ENCODE measurements at places on chromosomes 2 and 18.

DNA sequence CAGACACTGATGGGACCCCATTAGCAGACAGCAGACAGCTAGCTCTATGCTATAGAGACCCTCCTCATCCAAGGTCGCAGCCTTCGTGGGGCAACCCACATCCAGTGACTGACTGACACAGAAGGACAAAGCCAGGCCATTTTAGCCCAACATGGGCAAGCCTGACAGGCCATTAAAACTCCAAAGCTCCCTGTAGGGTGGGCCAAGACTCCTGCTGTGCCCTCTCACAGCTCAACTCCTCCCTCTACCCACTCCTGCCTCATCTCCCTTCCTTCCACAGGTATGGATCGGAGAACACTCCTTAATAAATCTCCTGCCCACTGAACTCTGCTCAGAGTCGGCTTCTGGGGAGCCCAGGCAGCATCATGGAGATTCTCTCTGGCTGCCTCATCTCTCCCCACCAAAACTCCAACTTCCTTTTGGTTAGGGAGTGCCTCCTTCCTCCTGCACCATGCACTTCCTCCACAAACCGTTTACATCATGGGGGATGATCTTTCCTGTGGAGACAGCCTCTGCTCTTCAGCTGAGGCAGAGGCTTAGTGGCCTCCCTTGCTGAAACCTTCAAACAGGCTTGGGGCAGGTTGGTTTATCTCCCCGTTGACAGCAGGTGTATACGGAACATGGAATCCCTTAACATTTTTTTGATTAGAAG, 86.5 kb downstream of the ACTR3 start:
- DNase-seq = no peak

- no peak for DNase-seq
These were observed 249.4 kb upstream of the UBE2E3 start for GRCh38 chr2:180730976-180731375.

DNA sequence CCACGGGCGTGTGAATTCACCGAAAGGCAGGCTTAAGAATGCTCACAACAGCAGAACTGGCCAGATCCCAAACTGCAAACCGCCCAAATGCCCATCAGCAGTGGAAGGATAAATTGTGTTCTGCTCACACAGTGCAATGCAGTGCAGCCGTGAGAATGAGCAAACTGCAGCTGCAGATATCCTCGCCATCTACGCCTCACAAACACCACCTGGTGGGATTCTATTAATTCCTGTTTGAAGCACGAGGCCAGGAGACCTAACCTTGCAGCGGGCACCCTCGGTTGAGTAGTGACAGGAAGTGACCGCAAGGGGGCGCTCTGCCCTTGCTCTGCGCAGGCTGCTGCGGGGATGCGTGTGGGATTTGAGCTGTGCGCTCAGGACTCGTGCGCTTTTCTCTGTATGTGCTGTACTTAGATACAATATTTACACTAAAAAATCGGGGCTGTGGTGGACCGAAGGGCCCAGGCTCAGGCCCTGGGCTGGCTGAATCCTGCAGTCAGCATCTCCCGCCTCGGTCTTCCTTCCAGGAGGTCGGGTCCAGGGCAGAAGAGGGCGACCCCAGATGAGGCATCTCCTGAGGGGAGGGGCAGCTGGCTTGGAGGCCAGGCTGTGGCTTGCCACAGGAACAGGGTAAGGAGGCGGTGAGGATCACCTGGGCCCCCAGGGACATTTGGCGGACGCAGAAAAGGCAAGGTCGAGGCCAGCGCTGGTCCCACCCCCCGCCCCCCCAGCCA, 19.8 kb upstream of the PDIA6 start:
- peak; percentile 83 for DNase-seq

DNA sequence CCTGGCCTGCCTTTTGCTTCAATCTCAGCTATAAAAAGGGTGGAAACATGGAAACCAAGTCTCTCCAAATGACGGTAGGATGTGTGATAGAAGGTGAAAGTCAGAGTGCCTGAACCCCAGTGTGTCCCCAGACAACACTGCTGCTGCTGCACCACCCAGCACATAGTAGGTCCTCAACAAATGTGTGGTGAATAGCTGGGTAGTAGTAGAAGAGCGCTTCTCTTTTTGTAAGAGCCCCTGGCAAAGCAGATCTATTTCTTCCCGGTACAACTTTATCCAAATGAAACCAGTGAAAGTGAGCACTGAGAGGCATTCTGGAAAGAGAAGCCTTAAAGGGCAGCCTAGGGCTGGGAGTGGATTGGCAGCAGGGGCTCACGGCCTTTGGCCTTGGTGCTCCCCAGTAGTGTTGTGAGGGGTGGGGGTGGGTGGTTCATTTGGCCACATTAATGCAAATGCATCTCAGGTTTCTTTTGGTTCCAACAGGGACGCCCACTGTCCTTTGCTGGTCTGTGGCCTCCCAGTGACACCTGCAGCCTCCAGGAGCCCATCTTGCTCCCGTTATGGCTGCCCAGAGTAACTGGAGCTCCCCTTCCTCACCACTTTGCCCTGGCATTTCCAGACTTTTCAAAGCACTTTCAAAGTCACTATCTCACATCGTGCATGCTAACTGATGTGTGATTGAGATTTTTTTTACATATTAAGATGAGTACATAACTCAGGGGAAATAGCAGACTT, 304.3 kb upstream of the EPAS1 start:
- no peak for DNase-seq

DNA sequence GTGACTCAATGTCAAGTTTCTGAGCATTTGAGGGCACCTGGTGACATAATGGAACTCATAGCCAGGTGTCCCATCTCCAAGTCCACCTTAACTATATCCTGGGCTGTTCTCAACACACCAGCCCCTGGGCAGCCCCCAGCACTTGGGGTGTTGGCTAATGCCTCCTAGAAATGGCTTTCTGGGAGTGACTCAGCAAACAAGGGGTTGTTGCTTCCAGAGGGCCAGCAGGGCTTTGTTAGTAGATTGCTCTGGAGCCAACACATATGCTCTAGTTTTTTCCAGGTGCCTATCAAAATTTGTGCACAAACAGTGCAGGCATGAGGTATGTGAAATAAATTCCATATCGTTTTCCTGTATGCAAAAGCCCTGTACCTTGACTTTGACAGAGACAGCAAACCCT, 448.4 kb downstream of the SLC4A3 start:
- no peak for DNase-seq

DNA sequence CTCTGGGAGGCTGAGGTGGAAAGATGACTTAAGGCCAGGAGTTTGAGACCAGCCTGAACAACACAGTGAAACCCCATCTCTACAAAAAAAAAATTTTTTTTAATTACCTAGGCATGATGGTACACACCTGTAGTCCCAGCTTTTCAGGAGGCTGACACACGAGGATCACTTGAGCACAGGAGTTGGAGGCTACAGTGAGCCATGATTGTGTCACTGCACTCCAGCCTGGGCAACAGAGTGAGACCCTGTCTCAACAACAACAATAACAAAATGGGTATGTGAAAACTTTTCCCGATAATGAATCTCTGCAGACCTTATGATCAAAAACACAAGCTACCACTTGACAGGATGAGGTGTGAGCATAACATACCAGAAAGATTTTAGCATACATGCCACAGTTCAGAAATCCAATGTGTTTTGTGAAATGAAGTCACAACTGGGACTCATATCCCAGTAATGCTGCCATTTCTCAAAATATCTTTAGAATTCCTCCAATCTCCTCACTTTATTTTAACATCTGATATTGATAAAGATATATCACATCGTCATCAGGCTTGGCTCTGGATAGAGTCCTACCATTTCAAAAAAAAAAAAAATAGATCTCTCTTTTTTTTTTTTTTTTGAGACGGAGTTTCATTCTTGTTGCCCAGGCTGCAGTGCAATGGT, 74.0 kb upstream of the PELI1 start:
- DNase-seq = no peak

GRCh38 chr2:162217598-162217997, 25.6 kb downstream of the FAP start:
- no peak for DNase-seq

DNA sequence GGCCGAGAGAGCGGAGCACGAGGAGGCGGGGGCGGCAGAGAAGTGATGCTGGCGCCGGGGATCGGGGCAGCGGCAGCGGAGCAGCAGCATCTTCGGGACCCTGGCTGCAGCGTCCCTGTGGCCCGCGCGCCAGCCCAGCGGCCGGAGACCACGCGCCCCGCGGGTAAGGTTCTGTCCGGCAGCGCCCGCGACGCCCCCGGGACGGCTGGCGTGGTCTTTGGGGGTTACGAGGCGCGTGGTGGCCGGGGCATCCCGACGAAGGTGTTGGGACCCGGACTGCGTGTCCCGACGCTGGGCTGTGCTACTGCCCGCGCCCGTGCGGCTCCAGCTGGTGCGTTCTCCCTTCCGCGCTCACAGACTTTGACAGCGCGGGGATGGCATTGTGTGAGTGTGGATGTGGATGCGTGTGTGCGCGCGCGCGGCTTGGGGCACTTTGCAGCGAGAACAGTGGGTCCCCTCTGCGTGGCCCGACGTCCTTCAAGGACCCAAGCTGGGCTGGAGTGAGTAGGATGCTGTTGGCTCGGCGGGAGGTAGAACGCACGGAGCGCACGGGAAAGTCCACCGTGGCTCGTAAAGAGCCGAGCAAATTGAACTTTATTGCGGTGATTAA, 405.0 kb downstream of the XIRP2 start:
- DNase-seq = no peak

DNA sequence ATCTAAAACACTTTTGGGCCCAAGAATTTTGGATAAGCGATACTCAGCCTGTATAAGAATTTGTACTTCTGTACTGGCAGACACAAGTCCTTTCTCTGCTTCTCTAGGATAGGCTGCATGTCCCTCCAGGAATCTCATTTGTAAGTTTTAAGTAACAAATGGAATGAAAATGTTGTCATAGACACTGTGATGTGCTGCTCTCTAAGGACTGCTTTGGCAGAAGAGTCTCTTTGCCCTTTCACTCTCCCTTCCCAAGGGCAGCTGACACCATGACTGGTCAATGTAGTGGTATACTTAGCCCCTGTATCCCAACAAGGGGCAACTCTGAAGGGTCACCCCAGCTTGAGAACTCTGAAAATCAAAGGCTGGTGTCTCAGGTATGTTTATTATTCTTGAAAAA, 27.3 kb downstream of the PLA2R1 start:
- no peak for DNase-seq

DNA sequence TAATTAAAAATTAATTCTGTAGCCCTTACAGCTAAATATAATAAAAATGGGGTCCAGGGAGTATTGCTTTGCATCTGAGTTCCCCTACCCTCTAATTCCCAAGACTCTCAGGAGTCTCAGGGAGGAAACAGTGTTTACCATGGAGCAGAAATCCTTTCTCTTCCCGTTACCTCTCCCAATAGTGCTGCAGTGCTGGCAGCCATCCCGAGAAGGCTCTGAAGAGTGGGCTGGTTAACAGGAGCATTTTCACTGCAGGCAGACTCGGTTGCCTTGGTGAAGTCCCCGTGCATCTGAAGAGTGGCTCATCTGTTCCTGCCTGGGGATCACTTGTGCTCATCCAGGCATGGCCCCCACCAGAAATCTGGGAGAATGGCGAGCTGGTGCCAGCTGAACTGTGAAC, 41.8 kb upstream of the TMEM178A start:
- DNase-seq = no peak

- no peak for DNase-seq
These were observed 6.2 kb downstream of the FKBP1B start for GRCh38 chr2:24055750-24056149.
